ENCODE measurements at places on chromosomes 2 and 18.

DNA sequence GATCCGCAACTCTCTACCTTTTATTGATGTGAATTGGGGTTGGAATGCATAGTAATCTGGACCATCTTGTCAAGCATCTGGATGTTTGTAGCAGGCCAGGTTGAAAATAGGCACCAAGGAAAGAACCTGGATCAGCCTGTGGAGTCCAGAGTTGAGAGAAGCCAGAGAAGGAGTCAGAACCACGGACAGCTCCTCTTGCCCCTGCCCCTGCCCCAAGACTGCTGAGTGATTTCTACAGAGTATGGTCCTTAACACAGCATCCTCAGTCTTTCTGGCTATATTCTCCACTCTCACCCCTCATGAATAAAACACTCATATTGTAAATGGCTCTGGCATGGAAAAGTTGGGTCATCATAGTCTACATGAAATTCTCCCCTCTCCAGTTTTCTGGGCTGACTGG lies 154.6 kb downstream of the LOXHD1 start:
- DNase-seq, result no peak

DNA sequence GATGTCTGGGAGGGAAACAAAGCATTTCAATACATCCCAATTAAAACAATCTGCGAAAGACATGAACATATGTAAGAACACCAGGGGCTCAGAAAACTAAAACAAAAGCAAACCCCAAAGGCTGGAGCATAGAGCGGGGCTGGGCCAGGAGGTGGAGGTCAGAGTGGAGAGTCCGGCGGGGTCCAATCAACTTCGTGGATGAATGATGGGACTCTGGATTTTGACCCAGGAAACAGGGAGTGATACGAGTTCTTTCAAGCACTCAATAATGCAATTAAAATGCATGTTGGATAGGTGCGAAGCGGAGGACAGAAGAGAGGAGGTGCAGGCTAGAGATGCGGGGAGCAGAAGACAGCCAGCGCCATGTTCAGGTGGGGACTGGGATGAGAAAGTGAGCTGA lies 200.7 kb upstream of the PXDN start:
- DNase-seq, result no peak

DNA sequence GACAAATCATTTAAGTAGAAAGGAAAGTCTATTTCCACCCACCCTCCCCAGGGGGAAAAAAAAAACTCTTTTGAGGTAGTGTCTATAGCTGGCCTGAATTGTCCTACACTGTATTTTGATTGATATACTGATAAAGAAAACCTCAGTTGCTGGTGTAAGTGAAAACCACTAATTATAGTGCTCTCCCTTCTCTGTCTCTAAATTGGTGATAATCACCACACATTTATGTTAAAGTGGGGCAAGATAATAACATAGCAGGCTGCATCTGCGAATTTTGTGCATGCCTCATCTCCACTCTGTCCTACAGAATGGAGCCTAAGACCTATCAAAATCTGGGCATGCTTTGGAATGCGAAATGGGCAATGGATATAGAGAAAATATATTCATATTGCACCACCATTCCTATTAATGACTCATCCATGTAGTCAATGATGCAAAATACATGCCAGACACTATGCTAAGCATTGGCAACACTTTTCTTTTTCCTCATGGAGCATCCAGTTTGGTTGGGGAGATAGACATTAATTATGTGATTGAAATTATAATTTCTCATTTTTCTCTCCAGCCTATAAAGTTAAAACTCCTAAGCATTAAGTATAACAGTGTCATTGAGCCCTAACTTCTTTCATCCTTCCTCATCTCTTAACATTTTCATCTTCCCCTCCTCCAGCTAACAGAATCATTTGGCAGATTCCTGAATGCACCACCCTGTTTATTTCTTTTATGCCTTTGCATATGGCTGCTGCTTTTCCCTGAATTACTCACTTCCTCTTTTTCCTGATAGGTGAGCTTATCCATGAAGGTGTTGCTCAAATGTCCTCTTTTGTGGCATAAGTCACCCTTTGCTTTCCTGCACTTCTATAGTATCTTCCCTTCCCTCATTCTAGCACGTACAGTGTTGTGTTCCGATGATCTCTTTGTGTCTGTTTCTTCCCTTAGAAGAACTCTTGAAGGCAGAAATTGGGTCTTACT lies 58.2 kb downstream of the SLC9A2 start:
- DNase-seq, result no peak

DNA sequence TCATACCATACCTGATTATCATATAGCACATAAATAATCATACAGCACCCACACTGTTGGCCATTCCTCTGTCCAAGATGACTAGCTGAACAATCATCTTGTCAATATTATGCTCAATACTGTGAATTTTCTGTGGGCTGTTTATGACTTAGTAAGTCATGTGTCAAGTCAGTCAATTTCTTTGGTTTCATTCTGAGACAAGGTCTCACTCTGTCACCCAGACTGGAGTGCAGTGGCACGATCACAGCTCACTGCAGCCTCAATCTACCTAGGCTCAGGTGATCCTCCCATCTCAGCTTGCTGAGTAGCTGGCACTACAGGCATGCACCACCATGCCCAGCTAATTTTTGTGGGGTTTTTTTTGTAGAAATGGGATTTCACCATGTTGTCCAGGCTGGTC lies 5.7 kb downstream of the MCM6 start:
- no peak for DNase-seq

DNA sequence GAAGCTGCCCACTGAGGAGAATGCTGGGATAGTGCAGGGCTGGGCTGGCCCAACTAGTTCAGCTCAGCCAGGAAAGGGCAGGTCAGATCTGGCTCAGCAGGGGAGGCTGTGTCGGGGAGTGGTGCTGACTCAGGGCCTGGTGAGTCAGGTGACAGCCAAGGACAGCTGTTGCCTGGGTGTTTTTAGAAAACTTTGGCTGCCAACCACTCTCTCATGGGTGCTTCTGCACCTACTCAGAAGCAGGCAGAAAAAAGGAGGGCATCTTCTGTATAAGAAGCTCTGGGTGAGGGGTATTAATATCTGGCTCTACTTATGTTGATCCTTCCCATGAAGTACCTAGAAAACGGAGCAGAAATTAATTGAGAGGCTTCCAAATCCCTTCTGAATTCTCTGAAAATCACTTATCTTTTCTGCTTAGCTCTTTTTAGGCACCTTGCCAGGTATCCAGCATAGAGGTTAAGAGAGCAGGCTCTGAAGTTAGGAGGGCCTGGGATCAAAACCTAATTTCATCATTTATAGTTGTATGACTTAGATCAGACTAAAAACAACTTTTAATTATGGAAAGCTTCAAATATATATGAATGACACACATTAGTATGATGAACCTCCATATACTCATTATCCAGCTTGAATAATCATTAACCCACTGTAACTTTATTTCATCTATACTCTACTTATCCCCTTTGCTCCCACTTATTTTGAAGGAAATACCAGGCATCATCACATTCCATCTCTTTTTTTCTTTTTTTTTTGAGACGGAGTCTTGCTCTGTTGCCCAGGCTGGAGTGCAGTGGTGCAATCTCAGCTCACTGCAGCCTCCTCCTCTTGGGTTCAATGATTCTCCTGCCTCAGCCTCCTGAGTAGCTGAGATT lies 15.5 kb upstream of the RAB10 start:
- DNase-seq, result no peak

DNA sequence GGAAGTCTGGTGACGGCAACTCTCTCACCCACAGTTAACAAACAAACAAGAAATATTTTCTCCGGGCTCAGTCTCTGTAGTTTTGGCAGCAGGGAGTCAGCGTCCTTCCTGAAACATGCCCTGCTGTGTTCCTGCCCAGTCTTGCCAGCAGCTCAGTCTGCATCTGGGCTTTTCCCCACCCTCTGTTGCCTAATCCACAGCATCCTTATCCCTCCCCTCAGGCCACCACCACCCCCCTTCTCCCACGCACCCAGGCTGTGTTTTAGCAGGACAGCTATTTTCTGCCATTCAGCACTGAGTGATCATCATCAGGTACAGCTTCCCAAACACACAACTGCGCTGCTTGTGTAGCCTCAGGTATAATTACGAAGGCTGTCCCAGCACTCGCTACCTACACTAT lies 168.2 kb downstream of the DPP10 start:
- DNase-seq, result no peak

DNA sequence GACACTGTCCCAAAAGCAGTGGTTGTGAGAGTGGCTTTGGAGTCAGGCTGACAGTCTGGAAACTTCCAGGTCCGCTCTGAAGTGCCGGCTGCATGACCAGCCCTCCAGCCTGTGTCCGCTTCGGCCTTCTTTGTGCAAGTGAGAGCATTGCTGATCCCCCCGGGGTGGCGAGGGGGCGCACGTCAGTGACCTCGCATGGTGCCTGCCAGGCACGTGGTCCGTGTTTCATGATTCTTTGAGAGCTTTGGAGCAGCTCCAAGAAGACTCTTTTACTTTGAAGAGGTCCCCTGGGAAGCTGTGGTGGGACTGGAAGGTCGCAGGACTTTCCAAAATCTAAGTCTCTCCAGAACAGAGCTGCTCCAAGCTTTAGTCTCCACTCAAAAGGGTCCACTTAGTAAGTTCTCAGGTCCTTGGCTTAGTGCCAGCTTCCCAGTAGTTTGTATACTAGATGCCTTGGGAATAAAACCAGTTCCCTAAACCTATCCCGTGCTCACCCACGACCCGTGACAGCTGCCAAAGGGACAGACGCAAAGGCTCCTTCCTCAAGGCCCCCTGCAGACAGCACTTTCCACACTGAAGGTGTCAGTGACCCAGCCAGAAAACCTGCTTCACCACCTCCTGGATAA lies 68.8 kb downstream of the ADI1 start:
- DNase-seq, result no peak

GRCh38 chr2:105114551-105114950 lies 76.7 kb downstream of the MRPS9 start:
- DNase-seq, result no peak

GRCh38 chr2:50930726-50931125 lies 101.2 kb downstream of the NRXN1 start:
- DNase-seq, result no peak

DNA sequence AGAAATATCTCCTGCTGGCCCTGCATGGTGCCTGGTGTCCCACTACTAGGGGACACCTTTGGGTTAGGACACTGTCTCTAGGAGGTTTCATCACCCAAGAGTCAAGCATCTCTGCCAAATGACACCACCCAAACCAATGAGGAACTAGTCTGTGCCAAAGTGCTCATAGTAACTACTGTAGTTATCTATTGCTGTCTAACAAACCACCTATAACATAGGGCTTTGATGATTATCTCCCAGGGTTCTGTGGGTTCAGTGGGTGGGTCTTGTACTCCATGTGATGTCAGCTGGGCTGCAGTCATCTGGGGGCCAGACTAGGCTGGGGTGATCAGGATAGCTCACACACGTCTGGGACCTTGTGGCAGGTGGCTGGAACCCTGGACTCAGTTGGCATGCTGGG lies 59.8 kb downstream of the EPAS1 start:
- no peak for DNase-seq

GRCh38 chr2:3647246-3647645 lies 10.8 kb upstream of the ALLC start:
- no peak for DNase-seq

GRCh38 chr2:152173831-152174230 lies 1.7 kb downstream of the STAM2 start:
- DNase-seq, result no peak

DNA sequence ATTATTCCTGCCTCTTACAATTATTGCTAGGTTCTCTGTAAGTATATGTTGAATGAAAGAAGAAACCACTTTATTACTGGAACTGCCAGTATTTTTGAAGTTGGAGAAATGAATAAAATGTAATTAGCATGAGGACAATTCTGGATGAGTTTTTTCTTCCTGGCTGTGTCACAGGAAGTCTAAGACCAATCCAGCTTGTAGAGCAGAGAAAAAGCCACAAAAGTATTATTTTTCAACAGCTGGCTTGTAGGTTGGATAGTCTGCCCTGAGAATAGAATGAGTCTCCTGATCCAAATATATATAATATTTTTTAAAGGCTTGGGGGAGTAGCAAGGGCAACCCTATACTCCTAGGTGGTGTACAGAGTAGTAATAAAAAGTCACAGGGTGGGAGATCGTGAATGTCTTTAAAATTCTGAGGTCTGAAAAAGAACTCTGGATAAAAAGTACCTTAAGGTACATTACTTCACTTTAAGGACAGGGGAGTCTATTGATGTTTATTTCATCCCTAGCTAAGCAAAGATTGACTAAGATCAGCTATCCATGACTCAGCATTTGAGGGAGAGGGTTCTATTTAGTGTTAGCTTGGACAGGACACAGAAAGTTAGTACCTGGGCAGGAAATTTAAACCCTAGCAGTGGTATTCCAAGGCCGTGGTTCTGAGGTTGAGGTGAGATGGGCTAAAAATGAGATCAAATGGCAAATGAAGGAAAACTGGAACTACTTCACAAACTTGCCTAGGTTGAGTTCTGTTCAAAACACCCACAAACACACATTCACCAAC lies 31.7 kb downstream of the SLC40A1 start:
- DNase-seq, result no peak

GRCh38 chr2:14720319-14720718 lies 87.8 kb downstream of the LRATD1 start:
- DNase-seq, result no peak

- no peak for DNase-seq
Measured at GRCh38 chr18:63253428-63254372, 65.9 kb downstream of the BCL2 start.

- DNase-seq, result no peak
Measured at GRCh38 chr2:200380833-200381542, 74.5 kb downstream of the SPATS2L start.

DNA sequence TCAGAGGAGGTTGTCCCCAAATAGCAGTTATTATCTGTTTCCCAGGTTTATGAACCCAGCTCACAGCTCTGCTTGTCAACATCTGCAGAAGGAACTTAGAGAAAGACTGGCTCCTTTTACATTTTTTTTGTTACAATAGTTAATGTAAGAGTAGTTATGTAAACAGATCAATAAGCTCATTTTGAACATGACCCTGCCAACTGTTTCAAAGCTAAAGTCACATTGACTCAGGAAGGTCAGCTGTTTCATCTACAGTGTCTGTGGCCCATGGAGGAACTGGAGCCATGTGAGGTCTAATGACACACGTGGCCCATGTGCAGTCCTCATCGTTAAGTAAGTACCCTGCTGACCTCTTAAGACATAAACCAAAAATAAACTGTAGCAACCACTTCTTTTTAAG lies 97.1 kb downstream of the SH3RF3 start:
- no peak for DNase-seq

- no peak for DNase-seq
Measured at GRCh38 chr18:14922031-14922430, 174.1 kb downstream of the ANKRD30B start.

GRCh38 chr18:9661564-9661963 lies 46.5 kb upstream of the RAB31 start:
- no peak for DNase-seq

DNA sequence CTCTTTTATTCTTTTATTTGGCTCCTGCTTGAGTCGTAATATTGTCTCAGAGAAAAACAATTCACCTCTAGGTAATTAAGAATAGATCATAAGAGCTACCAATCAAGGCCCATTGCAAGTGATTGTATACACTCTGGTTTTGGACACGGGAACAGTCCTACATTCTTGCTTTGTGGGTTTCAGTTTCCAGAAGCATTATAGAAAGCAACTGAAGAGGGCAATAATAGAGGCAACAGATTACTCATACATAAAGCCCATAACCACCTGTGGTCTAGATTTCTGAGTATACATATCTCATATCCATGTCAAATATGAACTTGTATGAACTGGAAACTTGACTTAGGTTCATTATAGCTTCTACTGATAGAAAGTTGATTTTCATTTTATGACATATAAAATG lies 65.4 kb downstream of the DIS3L2 start:
- no peak for DNase-seq

Measured in cortex of kidney (tissue), 1 donor.